ENCODE measurements at places on chromosomes 1 and 21.

GRCh38 chr1:163191301-163191700 lies 11.4 kb downstream of the RGS5 start:
- DNase-seq, result no peak

- no peak for DNase-seq
Observed at GRCh38 chr1:26530895-26531598, 1.5 kb downstream of the RPS6KA1 start.

DNA sequence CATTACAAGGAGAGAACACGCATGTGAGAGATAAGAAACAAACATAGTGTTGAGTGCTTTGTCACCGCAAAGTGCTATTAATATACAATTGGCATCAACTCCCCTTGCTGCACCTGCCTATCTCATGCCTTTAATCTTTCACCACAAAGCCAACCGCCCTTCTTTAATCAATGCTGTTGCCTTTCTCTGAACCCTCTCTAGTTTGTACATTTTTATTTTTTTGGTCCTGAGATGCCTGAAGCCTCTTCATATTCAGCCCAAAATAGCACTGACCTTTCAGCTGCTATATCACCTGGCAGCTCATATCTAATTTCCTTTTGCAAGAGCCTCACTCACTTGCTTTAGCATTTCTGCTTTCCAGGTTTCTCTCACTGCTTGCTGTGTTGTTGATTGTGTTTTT lies 504.7 kb downstream of the NUF2 start:
- no peak for DNase-seq

DNA sequence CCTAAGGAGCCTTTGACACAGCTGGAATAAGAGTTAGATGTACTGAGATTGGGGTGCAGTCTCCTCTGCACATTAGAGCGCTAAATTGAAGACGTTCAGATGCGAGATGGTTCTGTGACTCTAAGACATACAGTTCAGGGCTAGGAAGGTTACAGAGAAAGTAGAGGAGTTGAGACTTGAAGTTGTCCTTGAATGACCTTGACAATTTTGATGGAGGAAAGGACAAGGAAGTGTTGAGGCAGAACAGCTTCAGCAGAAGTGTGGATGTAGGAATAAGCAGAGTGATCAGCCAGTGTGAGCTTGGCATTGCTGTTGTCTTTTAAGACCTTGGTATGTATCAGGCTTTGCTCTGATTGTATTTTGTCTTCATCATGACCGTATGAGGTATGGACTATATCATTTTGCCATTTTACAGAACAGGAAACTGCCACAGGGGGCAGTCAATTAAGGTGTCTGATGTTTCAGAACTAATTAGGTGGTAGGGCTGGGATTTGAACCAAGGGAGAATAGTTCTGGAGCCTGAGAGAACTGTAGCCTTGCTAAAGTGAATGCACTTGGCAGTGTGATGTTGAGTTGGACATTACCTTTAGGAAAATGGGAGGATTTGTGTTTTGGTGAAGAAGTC lies 9.2 kb downstream of the TTF2 start:
- no peak for DNase-seq

- no peak for DNase-seq
Observed at GRCh38 chr1:43074244-43074643, 97.8 kb downstream of the EBNA1BP2 start.

GRCh38 chr1:163820226-163820625 lies 498.5 kb downstream of the NUF2 start:
- no peak for DNase-seq

DNA sequence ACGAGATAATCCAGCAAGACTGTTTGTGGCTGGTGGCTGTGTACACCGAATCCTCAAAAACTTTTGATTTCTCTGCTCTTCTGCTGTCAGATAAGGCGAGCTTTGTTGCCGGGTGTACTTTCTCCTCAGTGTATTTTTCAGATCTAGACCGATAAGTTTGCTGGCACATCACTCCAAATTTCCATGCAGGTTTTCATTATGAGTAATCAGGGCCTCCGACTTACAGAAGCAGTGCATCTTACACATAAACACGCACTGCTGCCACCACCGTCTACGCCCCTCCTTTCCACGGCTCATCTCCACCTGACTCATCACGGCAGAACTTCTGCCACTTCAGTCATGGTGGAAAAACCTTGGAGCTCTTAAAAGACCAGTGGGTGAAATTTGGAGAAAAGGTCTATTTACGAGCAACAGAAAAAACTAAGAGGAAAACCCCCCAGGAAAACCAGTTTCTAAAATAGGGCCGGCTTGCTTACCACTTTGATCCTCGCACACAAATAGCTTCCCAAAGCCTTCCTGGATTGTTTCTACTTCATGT lies 7.7 kb downstream of the ZBTB21 start:
- DNase-seq, result peak; percentile 57

GRCh38 chr1:31111290-31111951 lies 45.9 kb upstream of the PUM1 start:
- no peak for DNase-seq

DNA sequence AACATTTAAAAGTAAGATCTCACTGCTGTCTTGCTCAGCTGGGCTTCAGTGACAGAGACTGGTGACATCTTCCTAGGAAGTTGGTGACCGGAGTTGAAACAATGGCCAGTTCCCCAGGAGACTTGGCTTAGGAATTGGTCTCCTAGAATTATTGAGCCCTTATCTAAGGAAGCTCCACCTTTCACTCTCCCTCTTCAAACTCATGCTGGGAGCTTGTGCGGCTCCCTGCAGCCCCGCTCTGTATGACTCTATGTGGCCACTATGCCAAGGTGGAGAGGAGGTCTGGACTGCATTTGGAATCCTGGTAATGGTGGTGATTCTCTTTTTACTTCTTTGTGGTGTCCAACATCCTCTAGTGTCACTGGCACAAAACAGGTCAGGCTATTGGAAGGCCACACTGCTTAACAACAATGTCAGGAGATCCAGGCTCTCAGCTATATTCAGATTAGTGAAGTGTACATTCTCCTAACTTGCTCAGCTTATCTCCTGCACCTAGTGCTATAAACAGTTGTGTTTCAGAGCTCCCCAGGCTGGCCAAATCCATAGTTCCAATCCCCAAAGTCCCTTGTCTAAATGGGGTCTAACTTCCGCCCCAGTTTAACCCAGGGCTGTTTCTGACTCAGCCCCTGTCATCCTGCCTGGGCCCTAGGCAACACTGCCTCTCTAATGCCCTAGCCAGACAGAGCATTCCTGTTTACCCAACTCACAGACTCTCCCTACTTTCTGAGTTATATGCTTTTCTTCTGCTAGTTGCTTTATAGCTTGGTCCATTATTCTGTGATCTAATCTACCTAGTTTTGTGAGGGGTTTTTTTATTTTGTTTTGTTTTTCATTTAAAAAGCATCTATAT lies 18.3 kb downstream of the ATP2B4 start:
- no peak for DNase-seq

DNA sequence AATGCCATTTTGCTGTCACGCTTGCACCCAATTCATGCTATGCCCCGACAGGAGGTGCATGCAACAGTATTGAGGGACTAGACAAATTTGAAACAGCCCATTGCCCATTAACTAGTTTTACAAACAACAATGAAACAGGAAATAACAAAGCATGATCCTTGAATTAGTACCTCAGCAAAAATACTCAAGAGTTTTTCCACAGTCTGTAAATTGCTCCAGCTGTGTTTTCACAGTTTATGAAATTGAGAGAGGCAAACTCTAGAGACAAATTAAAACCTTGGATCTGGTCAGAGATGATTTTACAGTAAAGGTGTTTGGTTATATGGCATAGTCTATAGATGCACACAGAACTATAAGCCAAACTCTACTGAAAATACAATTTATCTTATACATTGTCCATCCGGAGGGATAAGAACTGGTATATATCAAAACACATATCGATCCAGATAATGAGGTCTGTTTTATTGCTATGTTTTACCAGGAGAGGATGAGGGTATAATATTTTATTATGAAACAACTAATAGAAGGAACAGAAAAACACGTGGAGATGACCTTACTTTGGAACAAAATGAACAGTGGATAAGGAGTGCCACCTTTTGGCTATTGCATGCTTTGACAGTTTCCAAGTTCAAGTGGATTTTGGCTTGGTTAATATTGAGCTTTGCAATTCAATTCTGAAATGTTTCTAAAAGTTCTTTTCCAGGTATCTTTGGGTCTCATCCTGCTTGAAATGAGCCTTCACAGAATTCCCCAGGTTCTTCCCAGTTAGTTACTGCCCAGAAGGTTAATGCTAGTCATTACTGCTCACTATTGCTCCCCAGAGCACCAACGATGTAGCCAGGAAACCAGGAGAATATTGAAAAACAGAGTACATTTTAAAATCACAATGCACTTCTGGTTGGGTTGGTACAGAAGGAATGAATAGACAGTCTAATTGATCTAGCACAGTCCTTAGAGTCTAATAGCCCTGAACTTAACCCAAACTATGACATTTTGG lies 45.7 kb downstream of the ZC3H11B start:
- DNase-seq, result no peak

DNA sequence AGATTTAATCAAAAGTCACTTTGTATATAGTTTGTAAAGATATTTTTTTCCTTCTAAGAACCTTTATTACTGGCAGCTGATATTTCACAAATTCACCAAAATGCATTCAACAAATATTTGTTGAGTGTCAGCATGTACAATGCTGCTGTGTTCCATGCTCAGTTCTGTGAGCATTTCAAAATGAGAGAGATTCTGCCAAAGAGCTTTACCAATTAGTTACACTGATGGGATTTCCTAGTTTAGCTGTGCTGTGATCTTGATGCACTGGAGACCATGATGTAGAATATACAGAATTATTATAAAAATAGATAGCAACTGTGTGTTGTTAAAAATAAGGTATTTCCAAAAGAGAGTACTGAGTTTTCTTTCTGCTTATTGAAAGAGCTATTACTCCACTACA lies 225.6 kb downstream of the BRINP3 start:
- DNase-seq, result no peak

DNA sequence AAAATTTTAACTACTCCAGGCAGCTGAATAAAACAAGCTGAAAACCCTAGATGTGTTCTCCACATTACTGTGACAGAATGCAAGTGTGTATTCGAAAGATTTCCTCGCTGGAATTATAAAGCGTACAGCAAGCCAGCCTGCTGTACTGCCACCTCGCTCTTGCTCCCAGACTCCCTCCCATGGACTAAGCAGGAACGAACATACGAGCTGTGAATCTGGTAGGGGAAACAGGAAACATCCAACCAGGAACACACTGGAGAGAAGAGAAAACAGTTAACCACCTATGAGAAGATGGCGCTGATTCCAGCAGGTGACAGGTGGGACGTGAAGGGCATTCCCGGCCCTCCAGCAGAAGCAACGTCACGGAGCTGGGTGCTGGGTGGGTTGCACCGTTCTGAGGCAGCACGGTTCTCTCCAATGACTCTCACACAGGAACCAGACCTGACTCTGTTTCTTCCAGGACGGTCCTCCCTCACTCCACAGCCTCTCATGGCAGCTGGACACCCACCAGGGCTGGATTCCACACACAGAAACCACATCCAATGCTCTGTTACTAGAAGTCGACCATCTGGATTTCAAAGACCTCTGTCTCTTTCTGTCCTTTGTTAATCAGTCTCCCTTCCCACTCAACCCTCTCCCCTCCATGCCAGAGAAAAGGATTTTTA lies 219.2 kb downstream of the RERE start:
- no peak for DNase-seq

DNA sequence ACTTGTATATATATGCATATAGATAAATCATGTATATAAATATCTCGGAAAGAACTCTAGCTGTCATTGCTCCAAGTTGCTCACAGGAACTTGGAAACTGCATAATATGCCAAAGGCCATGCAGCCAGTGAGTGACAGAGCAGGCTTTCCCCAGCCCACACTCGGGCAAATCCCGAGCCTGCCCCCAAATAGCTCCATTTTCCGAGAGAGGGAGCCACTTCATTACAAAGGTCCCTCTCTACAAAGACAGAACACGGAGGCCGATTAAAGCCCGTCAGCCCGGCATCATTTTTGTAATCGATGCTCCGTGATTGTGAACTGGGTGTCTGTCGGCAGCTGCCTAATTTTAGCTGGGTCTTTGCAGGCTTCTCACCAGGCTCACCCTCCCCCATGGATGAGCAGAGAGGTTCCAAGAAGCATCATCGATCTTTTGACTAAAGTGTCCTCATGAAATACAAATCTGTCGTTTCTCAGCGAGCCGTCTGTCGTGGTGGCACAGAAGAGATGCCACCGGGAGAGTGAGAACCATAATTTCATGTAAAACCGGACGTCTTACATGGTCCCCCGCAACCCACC lies 663.9 kb downstream of the PTPRU start:
- DNase-seq, result no peak
